ENCODE measurements at places on chromosomes 1 and 21. TPM values are rescaled to one million over a fixed set of nuclear protein-coding genes. Genes with fewer than 3 reads are reported as not detected.

DNA sequence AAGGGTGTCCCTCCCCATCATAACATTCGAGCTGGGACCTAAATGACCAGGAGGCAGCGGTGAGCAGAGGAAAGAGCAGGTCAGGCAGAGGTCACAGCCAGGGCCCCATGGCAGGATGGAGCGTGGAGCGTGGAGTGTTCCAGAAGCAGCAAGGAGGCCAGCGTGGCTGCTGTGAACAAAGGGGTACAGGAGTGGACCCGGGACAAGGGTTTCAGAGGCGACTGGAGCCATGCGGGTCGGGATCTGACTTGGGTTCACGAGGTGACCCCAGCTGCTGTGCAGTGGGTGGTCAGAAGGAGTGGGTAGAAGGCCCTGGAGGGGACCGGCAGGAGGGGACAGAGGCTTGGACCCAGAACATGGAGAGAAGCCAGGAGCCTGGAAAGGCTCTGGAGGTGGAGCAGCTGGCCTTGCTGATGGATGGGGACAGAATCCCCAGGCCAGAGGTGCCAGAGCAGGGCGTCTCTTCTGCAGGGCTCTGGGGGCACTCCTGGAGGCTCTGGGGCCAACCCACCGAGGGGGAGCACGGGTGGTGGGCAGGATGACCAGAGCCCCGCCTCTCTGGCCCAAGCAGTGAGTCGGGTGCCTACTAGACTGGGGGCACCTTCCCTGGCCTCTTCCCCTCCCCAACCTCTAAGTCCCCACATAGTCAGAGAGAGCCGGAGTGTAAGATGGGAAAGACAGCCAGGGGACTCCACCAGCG, 2.3 kb downstream of the CHD5 start:
- no peak for DNase-seq

GRCh38 chr1:167101754-167102153, 7.9 kb downstream of the STYXL2 start:
- no peak for DNase-seq

- no peak for DNase-seq
These were observed 20.0 kb downstream of the PIK3CD start for GRCh38 chr1:9671377-9672140.

DNA sequence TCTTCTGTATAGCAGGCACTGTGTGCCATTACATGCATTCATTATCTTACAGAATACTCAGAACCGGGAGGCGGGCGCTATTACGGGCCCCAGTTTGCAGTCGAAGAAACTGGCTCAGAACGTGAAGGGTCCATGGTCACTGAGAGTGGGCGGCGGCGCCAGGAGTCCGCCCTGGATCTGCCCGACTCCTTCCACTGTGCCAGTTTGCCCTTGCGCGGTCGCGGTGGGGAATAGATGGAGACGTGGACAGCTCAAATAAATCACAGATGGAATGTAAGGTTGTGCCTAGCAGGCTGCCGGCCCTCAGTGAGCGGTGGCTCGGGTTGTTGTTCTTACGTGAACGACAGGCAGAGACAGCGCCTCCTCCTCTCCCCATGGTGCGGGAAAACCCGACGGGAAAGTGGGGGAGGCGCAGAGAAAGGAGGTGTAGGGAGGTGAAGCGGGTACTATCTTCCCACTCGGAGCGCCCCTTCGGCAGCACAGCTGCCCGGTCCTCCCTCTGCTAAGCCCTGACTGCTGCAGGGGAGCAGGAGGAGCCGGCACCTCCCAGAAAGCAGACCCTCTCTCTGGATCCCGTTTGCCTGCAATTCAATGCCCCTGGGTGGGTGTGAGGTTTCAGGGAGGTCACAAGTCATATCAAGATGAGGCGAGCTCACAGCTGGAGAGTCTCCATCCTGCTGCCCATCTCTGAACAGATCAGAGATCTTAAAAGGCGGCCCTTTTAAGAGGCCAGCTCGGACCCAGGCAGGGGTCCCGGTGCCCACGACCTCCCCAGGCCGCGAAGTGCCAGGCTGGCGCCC, 1.1 kb downstream of the COL9A2 start:
- DNase-seq: no peak

DNA sequence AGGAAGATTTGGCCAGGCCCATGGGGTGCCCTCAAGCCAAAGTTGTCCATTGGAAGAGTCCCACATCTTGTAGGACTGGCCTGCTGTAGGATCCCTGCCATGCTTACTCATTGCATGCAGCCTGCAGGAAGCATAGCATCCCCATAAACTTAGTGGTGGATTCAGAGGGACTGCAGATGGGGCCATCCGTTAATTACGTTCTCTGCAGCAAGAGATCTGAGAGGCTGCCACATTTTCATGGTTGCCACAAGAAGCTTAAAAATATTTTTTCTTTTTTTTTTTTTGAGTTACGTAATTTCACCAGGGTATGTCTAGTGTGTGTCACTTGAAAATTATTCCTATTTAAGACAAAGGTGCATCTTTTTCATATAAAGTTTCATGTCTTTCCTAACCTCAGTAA, 329.7 kb upstream of the USP24 start:
- no peak for DNase-seq

DNA sequence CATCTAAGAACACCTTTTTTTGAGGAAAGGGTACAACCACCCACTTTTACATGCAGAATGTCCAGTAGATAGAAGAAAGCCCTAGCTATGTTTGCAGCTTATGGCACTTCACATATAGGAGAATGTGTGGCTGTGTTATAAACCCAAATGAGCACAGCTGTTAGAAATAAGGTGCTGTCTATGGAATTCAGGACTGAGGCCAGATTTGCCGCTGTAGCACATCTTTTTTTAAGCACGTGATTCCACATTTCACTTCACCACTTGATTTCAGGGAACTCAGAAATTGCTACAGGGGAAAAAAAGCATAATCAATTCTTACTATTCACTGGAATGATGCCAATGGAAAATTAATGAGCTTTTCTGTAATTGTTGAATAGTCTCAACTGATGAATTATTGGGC, 147.2 kb upstream of the ADAMTS5 start:
- DNase-seq: no peak

GRCh38 chr1:175555266-175555665, 188.1 kb downstream of the TNR start:
- DNase-seq: no peak

DNA sequence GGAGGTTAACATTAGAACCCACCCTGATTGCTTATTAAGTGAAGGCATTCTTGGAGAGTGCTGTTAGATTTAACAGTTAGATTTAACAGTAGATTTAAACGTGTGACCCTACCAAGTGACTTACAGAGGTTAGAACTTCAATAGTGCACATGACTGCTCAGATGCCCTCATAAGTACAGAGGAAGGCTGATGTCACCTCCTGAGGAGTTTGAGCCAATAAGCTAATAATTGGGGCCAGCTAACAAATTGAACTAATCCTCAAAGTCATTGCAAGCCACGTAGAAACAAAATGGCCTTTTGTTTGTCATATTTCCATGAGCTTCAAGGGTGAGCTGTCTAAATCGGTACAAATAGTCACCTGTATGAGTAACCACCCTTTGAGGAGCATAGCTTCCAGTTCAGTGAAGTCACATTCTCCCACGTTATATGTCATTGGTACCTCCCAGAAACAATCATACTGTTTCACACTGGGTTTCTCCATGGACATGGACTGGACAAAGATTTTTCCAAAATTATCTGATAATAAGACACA, 11.7 kb downstream of the AVPR1B start:
- DNase-seq: no peak

- no peak for DNase-seq
These were observed at the start of gene THAP3 for GRCh38 chr1:6624710-6625583. TSS of gene THAP3 (plus strand) at chr1:6624868. CDS start at chr1:6625219, 351 bp downstream.

DNA sequence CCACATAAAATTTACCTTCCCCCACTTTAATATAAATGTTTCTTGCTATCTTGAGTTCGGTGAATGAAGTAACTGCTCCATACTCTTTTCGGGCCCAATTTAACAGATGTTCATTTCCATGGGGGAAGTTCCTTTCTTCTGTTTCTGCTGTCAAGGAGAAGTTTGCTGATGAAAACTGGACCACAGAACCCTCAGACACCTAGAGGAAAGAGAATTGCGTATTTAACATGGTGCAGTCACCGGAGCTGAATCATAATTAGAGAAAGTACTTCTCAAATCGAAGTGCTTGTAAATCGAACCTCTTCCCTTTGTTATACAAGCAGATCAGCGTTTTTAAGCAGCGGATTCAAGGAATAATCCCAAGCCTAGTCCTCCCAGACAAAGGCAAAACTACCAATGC, 151.2 kb downstream of the TGFBR3 start:
- no peak for DNase-seq

GRCh38 chr1:54745274-54745673, 19.0 kb downstream of the PARS2 start:
- no peak for DNase-seq

DNA sequence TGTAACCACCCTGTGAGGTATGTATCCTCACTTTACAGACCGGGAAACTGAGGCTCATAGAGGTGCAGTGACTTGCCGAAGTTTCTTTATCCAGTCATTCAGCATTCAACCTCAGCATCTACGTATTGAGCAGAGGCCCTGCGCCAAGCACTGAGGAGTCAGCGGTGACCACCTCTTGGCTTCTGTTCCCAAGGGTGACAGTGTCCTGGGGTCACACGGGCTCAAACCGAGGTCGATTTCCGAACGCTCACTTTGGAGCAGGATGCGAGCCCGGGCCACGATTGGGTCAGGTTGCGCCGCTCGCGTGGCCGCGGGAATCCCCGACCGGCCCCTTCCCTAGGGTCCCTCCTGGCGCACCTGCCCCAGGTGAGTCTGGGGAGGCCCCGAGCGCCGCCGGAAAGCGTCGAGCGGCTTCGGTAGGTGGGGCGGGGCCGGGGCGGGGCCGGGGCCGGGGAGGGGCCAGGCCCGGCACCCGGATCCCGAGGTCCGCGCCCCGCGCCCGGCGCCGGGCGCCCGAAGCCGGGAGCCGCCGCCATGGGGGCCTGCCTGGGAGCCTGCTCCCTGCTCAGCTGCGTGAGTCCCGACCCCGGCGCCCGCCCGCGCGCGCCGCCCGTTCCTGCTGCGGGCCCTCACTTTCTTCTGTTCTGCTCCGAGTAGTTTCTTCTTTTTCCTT, at the start of gene SERINC2:
Gene SERINC2, plus strand, starts transcription at position 482 of the 673 bp plus-strand sequence. Its CDS starts 53 bp downstream, at position 535.
- DNase-seq: no peak

DNA sequence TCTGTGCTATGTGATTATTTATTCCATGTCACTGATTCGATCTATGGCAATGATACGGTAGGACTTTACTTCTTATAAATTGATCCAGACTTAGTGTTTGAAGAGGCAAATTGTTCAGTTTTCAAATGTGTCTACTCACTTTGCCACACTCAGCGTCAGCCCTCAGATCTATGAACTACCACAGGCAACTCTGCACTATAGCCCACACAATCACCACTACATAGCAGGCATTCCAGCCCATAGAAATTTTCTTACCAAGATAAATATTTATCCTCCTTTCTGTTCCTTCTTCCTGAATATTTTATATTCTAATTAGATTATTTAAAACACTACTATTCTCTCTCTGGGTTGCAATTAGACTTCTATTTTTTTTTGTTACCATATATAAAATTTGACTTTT, 776.1 kb downstream of the BRINP3 start:
- no peak for DNase-seq

DNA sequence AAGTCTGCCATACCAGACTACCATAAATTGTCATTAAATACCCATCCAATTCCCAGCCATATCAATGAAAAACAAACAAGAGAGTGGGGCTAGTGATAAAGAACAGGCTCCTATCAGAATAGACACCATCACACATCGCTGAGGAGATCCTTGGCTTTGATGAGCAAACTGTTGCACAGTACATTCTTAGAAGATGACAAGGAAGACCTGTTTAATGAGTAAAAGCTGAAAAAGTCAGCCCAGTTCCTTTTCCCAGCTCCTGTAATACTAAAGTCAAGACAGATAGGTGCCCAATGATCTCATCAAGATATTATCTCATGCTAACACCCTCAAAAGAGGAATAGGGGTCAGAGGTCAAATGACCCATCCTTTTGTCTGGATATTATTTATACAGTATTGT, 164.5 kb upstream of the COA6 start:
- no peak for DNase-seq

The SLAMF7 gene
- 0.46 TPM for polyA plus RNA-seq

The KDM1A gene
- 65.3 TPM for polyA plus RNA-seq

The BTBD19 gene
- polyA plus RNA-seq: 8.3 TPM

The ADARB1 gene
- polyA plus RNA-seq: 27.0 TPM

The ERICH3 gene
- not detected for polyA plus RNA-seq

The EVA1B gene
- polyA plus RNA-seq: 29.6 TPM

The LCA5L gene
- 1.3 TPM for polyA plus RNA-seq

The TEKT2 gene
- 0.24 TPM for polyA plus RNA-seq
